ENCODE measurements at places on chromosomes 5 and 9.

DNA sequence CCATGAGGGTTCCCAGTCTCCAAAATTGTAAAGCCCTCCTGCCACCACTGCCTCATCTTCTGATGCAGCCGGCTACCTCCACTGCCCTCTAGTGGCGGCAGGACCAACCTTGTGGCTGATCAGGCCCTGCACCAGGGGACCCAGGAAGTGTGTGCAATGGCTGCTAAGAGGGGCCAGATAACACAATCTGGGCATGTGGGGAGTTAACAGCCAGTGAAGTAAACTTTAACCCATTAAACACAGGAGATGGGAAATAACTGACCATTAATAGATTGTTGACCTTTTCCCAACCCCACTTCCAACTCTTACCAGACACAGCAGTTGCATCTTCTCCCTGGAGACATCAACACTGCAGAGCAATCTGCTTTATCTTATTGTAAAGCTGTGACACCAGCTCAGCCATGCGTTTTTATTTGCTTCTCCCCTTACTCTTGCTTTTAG, 63.3 kb downstream of the FREM1 start:
- DNase-seq, result peak; percentile 37

GRCh38 chr5:86463339-86463738, 154.4 kb upstream of the COX7C start:
- DNase-seq, result no peak

DNA sequence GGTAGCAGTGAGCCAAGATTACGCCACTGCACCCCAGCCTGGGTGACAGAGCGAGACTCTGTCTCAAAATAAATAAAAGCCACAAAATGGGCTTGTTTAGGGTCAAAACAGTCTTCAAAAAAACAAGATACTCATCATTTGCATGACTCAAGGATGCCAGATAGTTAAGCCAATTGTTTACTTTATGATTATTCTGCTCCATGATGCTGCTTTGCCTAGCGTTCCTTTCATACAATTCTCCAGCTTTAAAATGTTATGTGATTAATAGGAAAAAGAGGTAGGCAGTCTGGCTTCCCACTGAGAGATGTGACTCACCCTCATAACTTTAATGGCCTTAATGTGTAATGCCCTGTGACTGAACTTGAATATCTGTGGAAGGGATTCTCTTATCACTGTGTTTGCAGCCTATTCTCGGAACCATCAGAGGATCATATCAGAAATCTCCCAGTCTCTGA, 364.6 kb upstream of the TRPC7 start:
- no peak for DNase-seq

GRCh38 chr5:172902497-172903472, 56.4 kb upstream of the RPL26L1 start:
- no peak for DNase-seq

GRCh38 chr9:117134826-117135500, 279.9 kb downstream of the ASTN2 start:
- no peak for DNase-seq

Data from stimulated activated CD4-positive, alpha-beta T cell treated with anti-CD3 and anti-CD28 coated beads, Interleukin-15, amount 100 ng/mL, for 1 hour (primary cell).